ENCODE measurements at places on chromosomes 1 and 21. TPM values are rescaled to one million over a fixed set of nuclear protein-coding genes. Genes with fewer than 3 reads are reported as not detected.
A peak's percentile ranks its signal among the peaks of the same experiment; 100 is the strongest.

DNA sequence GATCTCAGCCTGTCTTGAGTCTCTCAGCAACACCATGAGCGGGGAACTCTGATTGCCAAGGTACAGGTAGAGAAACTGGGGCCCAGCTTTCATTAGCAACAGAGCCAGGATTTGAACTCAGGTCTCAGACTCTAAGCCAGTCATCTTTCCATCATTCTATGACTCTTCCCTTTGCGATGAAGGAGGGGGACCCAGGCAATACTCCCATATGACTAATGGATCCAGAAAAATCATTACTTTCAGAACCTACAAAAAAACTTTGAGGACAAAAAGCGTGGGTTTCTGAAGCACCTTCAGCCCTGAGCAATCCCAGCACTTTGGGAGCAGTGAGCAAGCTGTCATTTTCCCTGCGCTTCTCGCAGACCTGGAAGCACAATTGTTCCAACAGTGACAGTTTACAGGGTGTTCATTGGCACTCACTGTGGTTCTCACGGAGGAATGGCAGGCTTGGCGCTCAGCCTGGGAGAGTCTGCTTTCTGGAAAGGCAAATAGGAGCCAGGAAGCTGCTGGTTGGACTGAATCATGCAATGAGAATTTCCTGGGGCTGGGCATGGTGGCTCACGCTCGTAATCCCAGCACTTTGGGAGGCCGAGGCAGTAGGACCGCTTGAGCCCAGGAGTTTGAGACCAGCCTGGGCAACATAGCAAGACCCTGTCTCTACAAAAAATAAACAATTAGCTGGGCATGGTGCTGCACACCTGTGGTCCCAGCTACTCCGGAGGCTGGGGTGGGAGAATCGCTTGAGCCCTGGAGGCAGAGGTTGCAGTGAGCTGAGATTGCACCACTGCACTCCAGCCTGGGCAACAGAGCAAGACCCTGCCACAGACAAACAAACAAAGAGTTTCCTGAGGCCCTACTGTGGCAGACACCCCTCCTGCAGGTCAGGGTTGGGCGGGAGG is 40.1 kb downstream of the SLC2A7 start:
- no peak for DNase-seq

- no peak for DNase-seq
These were observed 39.7 kb downstream of the MATN1 start for GRCh38 chr1:30683699-30684098.

GRCh38 chr1:224989615-224990014 is 60.1 kb downstream of the DNAH14 start:
- no peak for DNase-seq

DNA sequence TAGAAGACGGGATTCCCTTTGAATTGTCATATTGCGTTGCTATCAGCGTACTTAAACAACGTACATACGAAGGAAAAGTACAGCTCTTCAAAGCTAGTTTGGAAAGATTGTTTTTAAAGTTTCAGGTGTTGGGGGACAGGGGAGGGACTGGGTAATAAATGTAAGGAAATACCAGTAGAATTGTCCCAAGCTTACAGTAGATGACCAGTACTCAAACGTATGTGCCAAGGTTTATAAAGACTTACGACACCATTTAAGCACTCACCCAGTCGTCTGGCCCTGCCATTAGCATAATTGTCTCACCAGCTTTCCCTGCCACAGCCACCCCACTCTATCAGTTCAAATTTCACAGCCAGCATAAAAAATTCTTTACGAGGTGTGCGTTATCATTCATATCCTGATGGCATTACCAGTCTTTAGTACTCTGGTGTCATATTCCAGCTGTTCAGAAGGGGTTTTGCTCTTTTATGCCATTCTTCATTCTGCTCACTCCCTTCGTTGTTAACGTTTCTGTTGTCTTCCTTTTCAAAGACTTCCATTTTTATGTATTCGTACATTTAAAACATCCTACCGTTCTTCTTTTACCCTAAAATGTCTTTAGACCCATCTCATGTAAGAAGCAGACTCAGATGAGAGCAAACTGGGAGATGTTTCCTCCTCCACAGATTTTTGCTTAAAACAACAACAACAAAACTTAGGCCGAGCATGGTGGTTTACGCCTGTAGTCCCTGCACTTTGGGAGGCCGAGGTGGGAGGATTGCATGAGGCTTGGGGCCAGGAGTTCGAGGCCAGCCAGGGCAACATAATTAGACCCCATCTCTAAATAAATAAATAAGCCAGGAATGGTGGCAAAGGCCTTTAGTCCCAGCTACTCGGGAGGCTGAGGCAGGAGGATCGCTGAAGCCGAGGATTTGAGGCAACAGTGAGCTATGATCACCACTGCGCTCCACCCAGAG is 1.0 kb upstream of the HP1BP3 start:
- DNase-seq = no peak

GRCh38 chr1:13619909-13620308 is 36.3 kb downstream of the PDPN start:
- no peak for DNase-seq

DNA sequence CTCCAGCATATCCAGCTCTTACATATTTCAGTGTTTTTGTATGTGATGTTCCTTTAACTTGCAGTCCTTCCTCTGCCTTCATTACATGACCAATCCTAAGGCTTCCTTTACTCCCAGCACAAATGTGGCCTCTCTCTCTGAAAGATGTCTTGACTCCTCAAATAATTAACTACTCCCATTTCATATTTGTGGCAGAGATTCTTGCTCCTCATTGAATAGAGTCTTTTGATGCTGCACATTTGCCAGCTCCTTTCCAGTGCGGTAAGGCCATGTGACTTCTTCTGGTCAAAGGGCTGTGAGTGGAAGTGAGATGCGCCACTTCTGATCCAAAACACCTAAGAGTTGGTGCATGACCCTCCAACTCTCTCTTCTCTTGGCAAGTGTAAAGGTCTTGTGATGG is 19.1 kb upstream of the LAMC1 start:
- no peak for DNase-seq

DNA sequence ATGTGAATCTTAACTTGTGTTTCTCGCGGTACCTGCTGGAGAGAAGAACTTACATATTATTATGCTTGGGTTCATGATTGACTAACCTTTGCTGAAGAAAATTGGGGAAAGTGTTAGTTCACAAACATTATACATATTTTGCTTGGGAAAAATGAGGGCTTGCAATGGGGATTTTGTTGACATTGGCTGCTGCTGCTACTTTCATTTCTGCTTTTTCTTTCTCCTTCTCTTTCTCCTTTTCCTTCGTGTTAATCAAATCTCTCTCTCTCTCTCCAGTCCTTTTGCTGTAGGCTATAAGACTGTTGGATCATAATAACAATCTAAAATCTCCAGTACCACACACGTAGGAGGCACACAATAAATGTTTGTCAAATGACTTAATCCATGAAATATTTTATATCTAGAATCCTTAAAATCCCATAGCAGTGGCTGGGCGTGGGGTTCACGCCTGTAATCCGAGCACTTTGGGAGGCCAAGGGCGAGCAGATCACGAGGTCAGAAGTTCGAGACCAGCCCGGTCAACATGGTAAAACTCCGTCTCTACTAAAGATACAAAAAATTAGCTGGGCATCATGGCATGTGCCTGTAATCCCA is 23.0 kb downstream of the IRF2BP2 start:
- no peak for DNase-seq

DNA sequence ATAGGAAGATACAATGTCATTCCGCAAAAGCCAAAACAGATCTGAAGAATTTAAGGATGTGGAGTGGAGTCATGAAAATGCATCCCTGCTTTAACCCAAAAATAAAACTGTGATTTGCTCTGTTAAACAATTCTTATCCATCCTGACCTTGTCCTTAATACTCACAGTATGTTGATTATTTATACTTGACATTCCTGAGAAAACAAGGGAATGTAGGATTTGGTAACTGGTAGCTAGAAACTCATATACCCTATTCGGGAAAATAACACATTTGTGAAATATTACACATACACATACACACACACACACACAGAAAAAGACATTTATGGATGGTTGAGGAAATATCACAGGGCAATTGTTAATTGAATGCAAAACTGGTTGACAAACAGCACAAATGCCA is 80.2 kb downstream of the FMN2 start:
- DNase-seq = no peak

GRCh38 chr1:8061673-8062386 is 35.7 kb upstream of the ERRFI1 start:
- no peak for DNase-seq

- no peak for DNase-seq
These were observed 47.4 kb downstream of the CAPZB start for GRCh38 chr1:19437891-19438294.

GRCh38 chr1:209674957-209675564 is at the start of gene G0S2:
TSS of gene G0S2 (plus strand) at chr1:209675412. CDS start at chr1:209675685, 273 bp downstream.
- DNase-seq = peak; percentile 70

DNA sequence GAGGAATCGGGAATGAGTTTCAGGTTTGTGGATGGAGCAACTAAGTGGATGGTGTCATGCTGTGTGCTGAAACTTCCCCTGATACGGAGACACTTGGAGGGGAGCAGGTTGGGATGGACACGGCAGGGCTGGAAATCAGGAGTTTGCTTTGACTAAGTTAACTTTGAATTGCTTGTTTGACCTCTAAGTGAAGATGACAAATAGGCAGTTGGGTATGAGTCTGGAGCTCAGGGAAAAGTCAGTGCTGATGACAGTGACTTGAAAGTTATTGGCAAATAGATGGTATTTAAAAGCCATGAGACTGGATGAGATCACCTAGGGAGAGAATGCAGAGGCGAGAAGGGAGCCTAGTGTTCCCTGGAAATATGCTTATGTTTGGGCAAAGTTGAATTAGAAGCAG is 12.8 kb upstream of the ZSCAN20 start:
- DNase-seq = no peak

DNA sequence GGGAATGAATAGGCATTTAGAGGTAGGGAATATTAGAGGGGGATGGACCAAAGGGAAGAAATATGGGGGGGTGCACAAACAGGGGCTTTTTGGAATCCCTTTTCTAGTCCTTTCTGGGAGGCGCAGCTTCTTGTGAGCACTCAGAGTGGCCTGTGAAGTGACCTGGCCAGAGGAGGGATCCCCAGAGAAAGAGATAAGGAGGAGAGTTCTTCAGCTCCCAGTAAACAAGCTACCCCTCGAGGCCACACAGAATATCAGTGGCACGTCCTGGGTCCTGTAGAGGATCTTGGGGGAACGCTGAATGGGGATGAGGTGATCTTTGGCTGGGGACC is 19.4 kb downstream of the VANGL2 start:
- no peak for DNase-seq

Gene AADACL3
- not detected for total RNA-seq

Gene PIAS3
- 22.0 TPM for total RNA-seq

Gene FMO3
- not detected for total RNA-seq

Gene LYPD8
- not detected for total RNA-seq

Gene SNX7
- 0.32 TPM for total RNA-seq

Gene SLAMF1
- 103 TPM for total RNA-seq

Gene KCND3
- not detected for total RNA-seq

Gene CRNN
- total RNA-seq = not detected

Measured in activated CD4-positive, alpha-beta T cell treated with anti-CD3 and anti-CD28 coated beads for 36 hours (primary cell).